Epithelial cell of esophagus (primary cell): ENCODE measurements at places on chromosomes 16 and 17.

- no peak for DNase-seq
Measured at GRCh38 chr17:79927136-79927661, 88.0 kb upstream of the CBX4 start.

DNA sequence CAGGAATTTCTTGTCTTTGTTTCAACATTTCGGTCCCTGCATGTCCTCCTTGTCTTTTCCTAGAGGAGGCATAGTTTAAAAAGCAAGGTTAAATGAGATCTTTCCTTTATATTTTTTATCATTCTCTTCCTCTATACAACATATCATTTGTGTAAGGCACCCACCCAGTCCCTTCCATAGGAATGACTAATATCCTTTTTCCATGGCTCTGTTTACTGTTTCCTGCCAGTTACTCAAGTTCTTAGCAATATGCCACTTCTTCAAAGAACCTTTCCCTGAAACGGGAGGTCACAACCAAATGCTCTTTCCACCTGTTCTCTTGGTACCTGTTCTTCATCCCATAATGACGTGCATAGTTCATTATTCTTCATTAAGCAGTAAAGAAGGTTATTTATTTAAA lies 1237.1 kb upstream of the GOT2 start:
- DNase-seq, result peak; percentile 63

- DNase-seq, result no peak
Measured at GRCh38 chr16:12573730-12574383, 229.8 kb downstream of the CPPED1 start.

DNA sequence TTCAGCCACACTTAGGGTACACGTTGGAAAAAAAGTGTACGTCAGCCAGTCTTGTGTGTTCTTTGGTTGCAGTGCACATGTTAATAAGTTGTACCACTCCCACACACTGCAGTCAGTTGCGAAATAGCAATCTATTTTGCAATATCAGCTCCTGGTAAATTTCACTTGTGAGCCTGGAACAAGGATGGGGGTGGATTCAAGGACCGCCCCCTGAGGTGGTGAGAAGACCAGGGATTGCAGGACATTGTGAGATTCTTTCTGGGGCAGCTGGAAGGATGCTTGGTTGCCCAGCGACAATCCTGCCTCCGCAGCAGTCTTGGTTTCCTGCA lies 78.6 kb upstream of the ZFHX3 start:
- DNase-seq, result peak; percentile 72

DNA sequence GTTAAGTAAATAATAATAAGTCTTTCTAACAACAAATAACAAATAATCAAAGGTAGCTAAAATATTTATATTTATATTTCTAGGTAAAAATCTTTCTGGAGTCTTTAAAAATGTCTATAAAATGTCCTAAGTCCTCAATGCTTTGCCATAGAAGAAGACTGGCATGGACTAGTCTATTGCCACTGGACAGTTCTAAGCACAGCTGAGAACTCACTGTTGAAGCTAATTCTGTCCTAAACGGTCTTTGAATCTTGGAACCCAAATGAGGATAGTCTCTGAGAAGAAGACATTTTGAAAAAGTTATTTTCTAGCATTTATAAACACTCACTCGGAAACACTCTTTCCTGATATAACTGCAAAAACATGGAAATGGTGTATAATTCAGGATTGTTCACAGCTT lies 539 bp downstream of the MYH8 start:
- DNase-seq, result no peak

DNA sequence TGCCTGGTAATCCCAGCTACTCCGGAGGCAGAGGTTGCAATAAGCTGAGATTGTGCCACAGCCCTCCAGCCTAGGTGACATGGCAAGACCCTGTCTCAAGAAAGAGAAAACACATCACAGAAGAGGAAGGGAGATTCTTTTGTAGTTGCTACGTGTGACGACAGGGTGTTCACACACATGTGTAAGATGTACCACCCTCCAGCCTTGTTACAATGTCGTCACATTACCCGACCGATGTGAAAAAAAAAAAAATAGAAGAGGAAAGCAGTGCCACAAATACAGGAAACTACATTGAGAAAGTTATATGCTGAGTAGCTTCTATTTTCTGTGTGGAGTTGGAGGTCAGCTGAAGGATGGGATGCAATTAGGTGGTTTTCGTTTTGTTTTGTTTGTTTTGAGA lies 56.0 kb downstream of the CLUH start:
- DNase-seq, result no peak
